ENCODE measurements at places on chromosomes 6 and 20.

GRCh38 chr6:143110572-143110971 lies 49.9 kb downstream of the AIG1 start:
- no peak for ATAC-seq

DNA sequence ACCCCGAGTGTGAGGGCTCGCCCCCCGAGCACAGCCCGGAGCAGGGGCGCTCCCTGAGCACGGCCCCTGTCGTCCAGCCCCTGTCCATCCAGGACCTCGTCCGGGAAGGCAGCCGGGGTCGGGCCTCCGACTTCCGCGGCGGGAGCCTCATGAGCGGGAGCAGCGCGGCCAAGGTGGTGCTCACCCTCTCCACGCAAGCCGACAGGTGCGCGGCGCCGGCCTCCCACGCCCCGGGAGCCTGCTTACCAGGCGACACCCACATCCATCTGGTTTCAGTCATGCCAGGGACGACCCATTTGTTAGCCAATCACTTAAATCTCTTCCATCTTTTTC lies 73.5 kb upstream of the PBOV1 start:
- no peak for ATAC-seq

GRCh38 chr6:149474108-149474935 lies 10.5 kb downstream of the ZC3H12D start:
- ATAC-seq = no peak

DNA sequence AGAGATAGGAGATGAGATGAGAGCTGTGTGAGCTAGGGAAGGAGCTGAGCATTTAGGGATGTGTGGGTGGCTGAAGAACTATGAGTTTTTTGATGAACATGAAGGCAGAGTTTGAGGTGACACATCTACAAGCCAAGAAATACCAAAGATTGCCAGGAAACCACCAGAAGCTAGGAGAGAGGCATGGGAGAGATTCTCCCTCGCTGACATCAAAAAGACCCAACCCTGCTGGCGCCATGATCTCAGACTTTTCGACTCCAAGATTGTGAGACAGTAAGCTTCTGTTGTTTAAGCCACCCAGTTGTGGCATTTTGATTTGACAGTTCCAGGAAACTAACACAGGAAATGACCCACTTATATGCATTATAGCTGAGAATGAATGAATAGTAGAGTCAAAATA lies 790.9 kb downstream of the TFAP2A start:
- ATAC-seq = no peak

DNA sequence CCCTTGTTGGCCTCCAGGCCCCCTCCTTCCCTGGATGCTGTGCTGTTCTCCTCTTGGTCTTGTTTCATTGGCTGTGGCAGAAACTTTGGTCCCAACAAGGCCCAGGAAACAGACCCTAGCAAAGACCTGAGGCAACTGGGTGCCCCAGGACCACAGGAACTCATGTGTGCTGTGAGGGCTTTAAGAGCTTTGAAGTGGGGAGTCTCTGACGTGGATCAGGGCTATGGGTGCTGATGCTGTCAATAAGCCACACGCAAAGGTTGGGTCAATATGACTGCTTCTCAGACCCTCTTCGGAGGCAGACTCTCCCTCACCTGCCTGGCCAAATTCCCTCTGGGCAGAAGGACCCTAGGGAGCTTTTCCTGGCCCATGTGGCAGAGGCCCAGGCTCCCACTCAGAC lies 91.5 kb upstream of the MLN start:
- no peak for ATAC-seq

DNA sequence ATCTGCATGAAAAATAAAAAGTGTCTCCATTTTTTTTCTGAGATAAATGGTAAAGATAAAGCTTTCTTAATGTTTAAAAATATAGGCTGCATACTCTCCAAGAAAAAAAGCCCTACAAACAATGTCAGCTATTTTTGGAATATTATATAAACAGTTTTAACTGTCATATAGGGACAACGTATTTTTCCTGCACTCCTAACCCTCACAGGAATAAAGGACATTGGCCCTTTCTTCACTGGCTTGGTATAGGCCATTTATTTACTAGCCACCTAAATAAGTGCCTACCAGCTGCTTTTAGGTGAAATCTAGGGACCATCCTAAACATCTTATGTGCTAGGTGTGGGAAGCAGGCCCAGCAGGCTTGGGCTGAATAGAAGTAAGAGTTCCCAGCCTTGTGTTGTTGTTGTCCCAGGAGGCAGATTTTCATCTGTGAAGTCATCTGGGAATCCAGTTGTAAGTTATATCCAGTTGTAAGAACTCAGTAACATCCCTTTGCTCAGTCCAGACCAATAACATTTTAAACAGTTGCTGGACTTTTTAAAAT lies 21.3 kb downstream of the FOXO3 start:
- ATAC-seq = no peak

DNA sequence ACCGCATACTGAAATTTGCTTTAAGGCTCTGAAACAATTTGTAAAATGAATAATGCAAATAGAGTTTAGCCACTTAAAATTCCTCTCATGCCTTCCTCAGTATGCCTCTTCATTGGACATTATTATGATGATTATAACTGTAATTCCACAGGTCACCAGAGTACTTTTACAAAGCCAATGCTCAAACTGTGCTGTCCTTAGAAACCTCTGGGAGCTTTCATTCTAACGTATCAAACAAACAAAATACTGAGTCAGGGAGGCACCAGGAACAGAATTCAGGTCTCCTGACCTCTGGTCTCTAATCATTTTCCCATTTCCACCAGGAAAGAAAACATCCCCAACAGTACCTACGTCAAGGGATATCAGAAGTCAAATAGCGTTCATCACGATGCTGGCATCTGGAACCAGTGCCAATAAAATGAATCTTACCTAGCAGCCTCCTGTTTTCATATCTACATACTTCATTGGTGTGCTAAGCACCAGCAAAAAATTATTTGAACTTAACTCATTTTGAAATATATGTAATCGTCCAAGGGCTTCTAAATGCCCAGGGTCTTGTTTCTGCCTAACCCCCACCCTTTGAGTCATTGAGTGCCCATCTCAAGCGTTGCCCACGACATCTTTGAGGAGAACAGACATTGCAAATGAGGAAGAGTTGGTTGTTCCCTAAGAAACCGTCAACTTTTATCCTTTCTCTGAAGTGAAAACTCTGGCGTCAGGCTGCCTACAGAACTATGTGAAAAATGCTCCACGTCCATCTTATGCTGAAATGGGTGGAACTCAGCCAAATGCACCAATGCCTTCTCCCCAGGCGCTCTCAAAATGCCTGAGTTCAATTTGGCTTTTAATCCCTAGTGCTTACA lies 37.9 kb downstream of the NEDD9 start:
- ATAC-seq = no peak

GRCh38 chr6:157528931-157529653 lies 148.1 kb downstream of the ZDHHC14 start:
- ATAC-seq = no peak

GRCh38 chr20:62952373-62952967 lies at the start of gene SLC17A9:
TSS of gene SLC17A9 (plus strand) at chr20:62952709. CDS start at chr20:62952831, 122 bp downstream.
- ATAC-seq = no peak

GRCh38 chr6:105482921-105483320 lies 80.0 kb upstream of the PREP start:
- ATAC-seq = no peak

DNA sequence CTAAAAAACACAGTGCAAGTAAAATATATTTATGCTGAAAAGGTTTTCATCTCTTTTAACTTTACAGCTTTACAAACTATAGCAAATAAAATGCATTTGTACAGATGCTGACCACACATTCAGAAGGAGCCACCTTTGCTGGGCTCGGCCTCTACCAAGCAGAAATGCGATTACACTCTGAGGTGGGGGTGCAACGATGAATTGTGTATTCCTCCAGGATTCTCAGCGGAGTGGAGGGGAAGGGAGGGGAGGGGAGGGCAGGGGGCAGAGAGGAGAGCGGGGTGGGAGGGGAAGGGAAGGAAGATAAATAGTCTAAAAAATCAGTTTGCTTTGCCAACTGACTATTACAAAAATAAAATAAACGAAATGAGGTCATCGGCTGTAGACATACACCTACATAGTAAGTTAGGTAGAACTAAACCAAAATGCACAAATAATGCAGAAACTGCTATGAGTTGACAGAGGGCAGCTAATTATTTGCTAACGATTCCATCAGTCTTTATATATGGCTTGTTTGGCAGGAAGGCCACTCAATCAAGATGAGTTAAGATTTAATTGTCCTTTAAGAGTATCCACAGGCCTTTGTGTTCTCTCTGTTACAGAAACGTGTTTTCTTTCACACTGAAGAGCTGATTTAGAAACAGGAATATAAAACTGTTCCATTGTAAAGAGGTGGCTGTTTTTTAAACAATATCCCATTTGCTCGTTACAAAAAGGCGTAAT lies 90.1 kb downstream of the TAF4 start:
- no peak for ATAC-seq

GRCh38 chr6:169998457-169998856 lies 247.0 kb downstream of the ERMARD start:
- no peak for ATAC-seq

DNA sequence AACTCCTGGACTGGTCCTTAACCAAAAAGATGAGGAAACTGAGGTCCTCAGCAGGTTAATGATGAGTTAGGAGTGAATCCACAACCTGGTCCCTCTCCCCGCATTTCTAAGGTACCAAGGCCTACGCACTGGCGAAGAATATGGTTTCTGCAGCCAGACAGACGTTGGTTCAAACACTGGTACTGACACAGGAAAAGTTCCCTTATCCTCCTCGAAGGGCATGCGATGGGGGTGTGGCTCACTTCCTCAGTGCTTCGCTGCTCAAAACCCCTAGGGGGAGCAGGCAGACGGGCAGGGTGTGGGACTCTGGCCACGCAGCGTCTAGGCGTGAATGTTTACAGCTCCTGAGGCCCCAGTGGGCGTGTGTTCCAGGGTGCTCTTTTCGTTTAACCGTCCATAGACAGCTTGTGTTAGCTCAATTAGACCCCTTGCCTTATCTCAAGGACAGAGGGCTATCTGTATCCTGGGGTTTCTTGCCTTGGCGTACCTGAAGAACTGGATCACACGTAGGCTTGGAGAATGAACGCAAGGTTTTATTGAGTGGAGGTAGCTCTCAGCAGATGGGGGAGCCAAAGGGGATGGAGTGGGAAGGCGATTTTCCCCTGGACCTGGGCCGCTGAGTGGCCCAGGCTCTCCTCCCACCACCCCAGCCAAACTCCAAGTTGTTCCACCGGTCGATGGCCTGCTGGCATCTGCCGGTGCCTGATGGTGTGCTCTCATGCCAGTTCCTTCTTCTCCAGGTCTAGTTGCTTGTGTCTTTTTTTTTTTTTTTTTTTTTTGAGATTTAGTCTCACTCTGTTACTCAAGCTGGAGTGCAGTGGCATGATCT lies 31.8 kb upstream of the PTPN1 start:
- peak; percentile 52 for ATAC-seq

DNA sequence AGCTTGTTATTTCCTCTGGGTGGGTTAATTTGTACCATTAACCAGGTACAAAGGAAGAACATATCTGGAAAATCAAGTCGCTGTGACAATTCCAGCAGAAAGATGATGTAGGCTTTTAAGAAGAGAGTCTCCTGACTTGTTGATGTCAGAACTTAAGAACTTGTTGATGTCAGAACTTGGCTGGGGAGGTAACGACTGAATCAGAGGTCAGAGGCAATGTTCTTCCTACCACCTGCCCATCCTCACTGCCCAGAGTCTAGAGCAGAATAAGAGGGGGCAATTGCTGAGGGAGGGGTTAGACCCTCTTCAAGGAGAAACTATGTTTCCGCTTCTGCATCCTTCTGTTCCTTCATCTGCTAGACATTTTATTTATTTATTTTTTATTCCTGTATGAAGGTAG lies 18.9 kb downstream of the MLIP start:
- no peak for ATAC-seq

DNA sequence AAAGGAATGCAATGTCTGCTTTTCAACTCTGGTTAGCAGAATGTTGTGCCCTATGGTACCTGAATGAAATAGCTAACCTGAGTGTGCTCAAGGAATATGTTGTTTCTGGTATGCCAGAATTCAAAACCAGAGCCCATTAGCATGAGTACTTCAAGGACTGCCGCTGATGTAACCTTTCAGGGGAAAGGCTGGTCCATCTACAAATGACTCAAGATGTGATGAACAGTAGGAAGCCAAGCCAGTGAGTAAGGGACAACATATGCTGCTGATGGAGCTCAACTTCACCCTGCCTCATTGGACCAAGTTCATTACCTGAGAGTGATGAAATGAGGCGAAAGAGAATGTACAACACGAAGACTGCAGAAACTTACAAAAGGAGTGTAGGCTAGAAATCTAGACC lies 95.7 kb upstream of the BMP2 start:
- ATAC-seq = no peak

DNA sequence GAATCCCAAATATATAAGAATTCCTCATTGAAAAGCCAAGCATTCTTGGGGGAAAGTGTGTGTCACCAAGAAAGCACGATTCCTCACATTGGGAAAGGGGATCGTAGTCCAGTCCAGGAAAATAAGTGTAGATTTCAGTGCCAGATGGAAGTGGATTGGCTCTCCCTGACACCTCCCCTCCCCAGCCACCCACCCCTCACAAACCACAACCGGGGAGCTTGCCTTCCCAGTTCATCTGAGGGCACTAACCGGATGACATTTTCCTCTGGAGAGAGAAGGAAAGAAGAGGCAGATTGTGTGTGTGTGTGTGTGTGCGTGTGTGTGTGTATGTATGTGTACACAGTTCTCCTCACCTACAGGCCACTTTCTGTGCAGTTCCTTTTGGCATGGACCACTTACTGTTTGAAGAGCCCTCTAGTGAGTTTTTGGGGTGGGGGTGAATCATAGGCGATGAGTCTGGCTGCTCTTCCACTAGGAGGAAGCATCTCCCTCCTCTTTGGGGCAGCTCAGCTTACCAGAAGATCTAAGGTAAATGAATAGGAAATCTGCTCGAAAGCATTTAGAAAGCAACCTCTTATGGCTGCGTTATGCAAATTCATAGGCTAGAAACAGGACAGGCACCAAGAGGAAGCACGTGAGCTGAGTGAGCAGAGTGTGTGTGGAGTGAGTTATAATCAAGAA lies 20.8 kb downstream of the DAAM2 start:
- peak; percentile 23 for ATAC-seq

DNA sequence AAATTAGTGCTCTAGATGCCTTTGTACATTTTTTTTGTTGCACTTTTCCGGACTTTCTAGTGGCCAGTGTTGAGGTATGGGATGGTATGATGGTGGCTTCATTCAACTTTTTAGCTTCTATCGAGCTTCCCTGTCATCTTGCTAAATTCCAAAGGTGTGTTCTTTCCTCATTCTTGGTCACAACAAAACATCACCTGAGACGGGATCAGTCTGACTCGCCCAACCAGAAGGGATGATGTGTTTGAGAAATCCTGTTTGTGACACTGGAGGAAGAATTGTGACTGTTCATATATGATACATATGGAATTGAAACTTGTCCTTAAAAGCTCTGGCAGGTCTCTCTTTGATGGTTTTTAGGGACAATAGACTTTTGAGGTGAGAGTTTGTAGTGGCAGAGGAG lies 33.8 kb downstream of the KCNS1 start:
- no peak for ATAC-seq

GRCh38 chr6:67393356-67393755 lies 1241.7 kb upstream of the ADGRB3 start:
- ATAC-seq = no peak

- peak; percentile 56 for ATAC-seq
Observed at GRCh38 chr6:151059612-151060095, 180.1 kb upstream of the AKAP12 start.

Measured in motor neuron (in vitro differentiated cells).